ENCODE measurements at places on chromosomes 4 and X.

- DNase-seq, result no peak
Observed at GRCh38 chrX:39331082-39331704, 529.9 kb downstream of the MID1IP1 start.

DNA sequence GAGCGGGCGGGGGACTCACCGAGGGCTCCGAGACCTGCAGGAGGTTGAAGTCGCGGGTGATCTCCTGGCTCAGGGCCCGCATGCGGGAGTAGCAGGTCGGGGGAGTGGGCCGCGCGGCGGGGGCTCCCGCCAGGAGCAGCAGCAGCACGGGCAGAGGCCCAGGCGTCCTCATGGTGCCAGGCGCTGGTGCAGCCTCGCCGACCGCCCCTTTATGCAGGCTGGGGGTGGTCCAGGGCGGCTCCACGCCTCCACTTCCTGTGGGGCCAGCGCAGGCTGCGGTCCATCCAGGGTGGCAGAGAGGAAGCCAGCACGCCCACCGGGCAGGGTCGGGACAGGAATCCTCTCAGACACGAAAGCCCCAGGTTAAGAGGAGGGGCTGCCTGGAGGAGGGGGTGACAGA lies at the start of gene CYTL1:
CYTL1 (minus strand) TSS at position 185 of the 400 bp plus-strand sequence; CDS start at position 172, 13 bp downstream.
- peak; percentile 14 for DNase-seq

DNA sequence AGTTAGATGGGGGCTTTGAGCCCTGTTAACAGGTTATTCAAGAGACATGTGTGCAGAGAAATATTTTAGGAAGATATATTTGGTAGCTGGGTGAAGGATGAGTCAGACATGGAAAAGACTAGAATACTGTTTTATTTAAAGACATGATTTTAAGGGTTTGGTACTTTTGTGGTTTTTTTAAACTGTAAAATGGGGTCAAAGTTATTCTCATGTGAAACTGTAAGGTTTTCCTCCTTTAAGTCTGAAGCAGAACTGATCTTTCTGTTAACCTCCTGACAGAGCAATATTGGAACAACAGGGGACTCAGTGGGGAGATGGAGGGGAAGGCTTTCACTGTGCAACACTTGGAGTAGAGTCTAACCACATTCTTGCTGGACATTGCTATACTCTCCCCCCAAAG lies 112.4 kb upstream of the LSM6 start:
- DNase-seq, result no peak

DNA sequence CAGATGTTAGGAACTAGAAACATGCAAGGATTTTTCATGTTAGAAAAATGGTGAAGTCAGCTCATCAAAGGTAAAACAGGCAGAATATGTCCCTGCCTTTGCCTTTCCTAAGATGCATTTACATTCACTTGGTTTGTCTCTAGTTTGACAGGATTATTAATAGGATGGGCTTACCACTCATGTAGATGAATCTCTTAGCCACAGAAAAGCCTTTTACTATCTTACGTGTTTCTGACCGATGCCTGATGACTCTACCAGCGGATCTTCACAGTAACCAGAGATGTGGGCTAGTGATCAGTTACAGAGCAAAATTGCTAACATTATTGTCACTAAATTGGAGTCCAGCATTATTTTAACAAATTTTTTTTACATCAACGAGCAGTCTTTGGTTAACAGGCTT lies 187.6 kb downstream of the MAML3 start:
- DNase-seq, result no peak
